ENCODE measurements at places on chromosomes 1 and 21.

DNA sequence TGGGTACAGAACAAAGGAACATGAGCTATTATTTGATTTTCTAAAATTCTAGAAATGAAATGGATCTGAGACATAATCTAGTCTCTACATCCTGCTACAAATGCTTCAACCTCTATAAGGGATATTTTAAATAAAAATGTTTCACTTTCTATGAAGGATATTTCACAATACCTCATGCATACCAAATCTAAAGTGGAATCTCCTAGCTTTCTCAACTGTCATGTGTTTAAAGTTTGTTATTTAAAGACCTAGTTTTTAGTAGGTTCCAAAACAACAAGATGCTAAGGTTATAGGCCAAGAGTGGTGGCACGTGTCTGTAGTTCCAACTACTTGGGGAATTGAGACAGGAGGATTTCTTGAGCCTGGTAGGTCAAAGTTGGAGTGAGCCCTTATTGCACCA, 47.6 kb downstream of the KDM5B start:
- DNase-seq, result no peak

DNA sequence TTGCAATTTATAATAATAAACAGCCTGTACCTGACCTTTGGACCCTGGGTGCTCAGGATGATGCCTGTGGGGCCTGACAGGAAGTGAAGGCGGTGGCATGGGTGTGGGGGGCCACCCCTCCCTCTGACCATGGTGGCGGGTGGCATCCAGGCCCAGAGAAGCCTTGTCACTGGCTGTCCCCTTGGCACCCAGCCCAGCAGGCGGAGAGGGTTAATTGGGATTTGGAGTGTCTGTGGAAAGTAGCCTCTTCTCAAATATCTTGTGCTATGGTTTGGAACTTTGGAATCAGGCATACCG, 20.5 kb downstream of the SOX13 start:
- no peak for DNase-seq

GRCh38 chr1:112704391-112704933, 2.5 kb downstream of the RHOC start:
- DNase-seq, result no peak

DNA sequence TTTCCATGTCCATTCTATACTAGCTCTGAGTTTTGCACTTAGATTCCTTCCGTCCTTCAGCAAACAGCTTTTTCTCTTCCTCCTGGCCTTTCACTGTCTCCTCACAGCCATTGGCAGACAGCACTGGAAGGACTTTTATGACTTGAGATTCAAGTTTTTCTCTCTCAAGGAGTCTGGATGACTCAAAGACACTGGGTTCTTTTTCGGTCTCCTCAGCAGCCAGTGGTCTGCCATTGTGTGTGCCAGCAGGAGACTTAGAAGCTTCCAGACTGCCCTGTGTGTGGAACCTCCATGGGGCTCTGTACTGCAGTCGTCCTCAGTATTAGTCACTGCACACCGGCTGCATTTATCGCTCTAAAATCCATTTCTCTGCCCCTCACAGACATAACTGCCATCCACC, 30.5 kb downstream of the NTNG1 start:
- DNase-seq, result no peak

GRCh38 chr1:197788741-197789739, 13.8 kb upstream of the DENND1B start:
- DNase-seq, result no peak

DNA sequence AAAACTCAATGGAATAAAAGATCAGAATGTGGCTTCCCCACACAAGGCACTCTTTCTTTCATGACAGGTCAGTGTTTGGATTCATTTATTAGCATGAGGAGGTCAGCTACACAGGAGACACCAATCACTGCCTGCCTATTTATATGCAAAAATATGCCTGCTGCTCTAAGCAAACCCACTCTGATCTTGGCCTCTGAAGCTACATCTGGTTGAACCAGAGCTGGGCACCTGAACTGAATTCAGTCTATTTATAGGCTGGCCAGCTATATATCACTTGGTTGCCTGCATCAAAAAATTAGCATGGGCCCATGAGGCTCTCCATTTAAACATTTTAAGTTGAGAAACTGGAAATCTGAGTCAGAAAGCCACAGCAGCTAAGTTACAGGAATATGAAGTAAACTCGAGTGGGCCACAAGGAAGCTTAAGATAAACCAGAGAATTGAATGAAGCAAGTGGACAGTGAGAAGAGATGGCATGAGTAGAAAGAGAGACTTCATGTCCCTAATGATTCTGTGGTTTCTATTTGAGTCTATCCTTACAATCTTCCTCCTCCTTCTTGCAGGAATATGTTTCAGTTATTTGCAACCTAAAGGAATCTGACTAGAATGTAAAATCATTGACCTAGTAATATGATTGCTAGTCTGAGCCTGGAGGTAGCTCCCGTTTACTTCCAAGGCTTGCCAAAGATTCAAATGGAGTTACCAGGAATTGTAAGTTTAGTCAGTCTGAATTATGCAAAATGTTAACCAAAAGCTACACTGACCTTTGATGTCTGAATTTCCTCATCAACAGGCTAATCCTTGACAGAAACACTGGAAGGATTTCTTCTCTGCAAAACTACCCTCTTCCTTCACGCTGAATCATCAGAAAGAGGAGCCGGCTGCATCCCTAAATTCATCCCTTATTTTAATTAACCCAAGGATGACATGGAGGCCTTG, 17.7 kb downstream of the DDAH1 start:
- DNase-seq, result no peak

DNA sequence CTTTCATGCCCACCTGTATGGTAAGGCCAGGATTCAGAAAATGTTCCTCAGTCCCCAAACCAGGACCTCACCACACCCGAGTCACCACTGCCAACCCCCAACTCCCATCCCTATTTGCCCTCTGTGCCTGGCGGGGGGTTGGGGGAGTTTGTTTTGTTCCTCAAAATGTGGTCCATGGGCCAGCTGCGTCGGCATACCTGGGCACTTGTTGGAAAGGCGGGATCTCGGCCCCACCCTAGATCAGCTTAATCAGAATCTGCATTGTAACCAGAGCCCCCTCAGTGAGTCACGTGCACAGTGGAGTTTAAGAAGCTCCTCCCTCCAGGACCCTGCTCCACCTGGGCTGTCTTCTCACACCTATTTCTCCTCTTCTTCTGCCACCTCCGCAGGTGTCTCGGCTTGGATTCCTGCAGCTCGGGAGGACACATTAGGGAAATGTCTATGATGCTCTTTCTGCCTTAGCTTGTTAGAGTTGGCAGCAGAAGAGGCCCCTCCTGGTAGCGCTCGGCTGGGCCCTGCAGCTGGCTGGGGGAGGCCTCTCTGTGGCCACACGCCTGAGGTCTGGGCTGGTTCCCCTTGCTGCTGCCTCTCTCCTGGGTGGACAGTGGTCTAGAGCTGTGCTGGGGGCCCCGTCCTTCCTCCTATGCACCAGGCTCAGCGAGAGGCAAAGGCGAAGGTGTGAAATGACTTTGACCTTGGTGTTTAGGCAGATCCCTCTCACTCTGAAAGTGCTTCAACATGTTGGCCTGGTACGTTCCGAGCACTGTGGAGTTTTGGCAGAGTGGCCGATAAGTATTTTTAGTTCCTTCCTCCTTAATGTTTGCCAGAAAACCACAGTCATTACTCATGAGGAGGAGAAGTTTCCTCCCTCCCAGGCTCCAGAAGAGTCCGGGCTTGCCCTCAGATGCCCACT, 41.8 kb upstream of the CAMTA1 start:
- DNase-seq, result no peak

GRCh38 chr1:150259758-150260669, 2.4 kb downstream of the CA14 start:
- DNase-seq, result no peak

- no peak for DNase-seq
Observed at GRCh38 chr1:151047925-151048644, 534 bp downstream of the C1orf56 start.

- DNase-seq, result peak; percentile 65
Observed at GRCh38 chr1:109490029-109490933, 3.6 kb upstream of the CYB561D1 start.

- no peak for DNase-seq
Observed at GRCh38 chr1:154886281-154887015, 16.4 kb upstream of the KCNN3 start.

DNA sequence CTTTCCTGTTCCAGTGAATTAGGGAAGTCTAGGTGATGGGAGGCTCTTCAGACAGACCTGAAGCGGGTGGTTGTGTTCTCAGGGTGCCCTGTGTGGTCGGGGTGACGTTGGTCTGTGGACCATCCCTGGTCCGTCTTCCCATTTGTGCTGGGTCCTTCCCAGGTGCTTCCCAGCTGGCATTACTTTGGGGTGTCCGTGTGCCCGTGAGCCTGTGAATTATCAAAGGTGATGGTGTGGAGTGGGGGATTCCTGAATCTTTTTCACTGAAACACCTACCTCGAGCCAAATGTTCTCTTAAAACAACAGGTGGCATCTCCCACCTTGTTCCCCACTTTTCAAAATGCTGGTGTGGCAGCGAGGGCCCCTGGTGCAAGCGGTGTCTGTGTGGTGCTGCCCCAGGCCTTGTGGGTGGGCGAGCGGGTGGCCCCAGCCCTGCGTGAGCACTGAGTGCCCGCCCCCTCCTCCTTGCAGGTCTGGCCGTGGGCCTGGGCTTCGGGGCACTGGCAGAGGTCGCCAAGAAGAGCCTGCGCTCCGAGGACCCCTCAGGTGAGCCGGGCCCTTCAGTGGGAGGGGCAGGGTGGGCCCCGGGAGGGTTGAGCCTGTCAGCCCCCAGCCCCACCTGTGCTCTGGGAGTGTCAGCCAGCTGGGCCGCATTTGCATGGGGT, 37.0 kb downstream of the COQ8A start:
- DNase-seq, result no peak

DNA sequence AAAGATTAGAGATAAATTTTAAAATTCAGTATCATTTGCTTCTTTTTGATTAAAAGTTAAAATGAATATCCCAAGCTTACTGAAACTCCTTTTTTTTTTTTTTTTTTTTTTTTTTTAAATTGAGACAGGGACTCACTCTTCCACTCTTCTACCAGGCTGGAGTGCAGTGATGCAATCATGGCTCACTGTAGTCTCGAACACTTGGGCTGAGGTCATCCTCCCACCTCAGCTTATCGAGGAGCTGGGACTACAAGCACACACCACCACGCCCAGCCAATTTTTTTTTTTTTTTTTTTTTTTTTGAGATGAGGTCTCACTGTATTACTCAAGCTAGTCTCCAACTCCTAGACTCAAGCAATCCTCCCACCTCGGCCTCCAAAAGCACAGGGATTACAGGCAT, 92.1 kb upstream of the RGS18 start:
- no peak for DNase-seq

GRCh38 chr1:28456078-28456477, 49.8 kb upstream of the RCC1 start:
- no peak for DNase-seq

- no peak for DNase-seq
Observed at GRCh38 chr1:14876747-14877146, 276.8 kb upstream of the TMEM51 start.

DNA sequence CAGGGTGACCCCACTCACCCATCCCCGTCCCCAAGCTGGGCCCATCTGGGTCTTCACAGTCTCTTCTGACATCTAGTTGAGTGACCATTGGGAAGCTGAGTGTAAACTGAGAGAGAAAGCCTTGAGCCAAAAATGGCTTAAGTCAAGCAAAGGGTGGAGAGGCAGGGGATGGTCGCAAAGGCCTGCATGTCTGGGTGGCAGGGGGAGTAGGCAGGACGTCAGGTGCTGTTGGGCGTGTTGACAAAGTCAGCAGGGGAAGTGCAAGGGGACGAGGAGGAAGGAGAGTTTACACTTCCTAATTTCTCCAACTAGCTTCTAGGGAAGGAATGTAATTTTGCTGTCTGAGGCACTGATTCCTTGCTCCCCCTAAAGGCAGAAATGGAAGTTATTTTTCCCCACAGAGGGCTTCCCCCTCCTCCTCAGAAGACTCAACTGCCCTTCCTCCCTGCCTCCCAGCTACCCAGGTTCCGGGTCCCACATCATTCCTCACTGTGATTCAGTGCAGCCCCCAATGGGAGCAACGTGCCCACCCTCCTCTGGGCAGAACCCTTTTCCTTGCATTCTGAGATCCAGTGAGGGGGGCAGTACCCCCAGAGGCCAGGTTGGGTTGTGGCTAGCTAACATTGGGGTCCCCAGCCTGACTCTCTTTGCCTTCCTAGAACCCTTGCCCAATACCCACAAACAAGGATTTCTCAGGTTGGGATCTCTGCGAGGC, 1.2 kb upstream of the ADORA1 start:
- no peak for DNase-seq

DNA sequence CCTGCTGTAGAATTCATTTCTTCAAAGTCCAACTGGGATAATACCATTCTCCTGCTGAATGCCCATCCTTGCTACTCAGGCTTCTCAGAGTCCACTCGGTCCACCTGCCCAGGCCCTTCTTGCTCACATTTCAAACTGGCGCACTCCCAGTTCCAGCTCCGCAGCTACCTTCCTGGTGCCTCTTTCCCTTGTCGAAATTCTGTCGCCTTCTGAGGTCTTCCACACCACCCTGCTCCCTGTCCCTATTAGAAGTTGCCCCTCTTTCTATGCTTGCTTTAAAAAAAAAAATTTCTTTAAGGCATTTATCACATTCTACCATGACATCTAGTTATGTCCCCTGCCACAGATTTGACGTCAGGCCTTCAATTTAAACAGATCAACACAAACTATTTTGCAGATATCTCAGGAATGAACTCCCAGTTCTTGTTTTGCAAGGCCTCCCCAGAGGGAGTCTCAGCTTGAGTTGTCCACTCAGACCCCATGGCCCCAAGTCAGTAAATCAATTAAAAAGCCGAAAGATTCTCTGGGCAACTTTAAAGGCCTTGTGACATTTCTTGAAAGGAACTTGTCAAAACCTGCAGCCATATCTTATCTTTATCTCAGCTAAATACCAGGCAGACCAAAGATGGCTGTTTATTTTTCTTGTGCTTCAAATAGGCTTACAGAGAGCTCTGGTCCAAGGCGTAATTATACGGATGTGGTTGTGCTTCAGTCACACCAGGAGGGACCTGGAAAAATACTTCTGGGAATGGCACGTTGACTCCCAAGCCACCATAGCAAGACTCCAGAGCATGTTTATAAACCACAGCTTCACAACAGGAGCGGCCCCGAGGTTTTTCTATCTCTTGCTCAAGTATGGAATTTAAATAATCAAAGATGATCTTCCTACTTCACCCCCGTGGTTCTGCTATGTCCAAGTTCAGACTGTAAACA, 2.2 kb downstream of the FAM89A start:
- no peak for DNase-seq

DNA sequence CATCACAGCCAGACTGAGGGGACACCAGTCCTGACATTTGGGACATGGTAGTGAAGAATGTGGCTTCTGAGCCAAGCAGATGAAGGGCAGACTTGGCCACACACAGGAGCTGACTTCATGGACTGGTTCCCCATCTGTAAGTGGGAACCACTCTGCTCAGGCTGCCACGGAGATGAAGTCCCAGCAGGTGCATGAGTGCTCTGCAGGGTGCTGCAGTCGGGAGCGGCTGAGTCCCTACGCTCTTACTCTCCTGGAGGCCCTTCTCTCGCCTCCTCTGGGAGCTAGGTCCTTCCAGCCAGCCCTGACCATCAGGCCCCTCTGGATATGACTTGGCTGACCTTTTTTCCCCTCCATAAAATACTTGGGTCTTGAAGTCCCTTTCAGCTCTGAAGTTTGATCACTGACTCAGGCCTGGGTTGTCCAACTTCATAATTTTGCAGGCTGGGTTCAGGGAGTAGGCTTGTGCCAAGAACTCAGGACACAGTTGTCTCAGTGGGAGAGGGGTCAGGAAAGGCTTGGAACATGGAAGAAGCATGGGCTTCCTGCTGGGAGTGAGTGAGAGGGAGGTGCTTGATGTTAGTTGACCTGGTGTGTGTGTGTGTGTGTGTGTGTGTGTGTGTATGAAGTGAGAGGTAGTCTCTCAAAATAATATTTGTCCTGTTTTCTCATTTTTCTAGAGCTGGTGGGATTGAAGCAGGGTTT, 21.0 kb upstream of the EPS8L3 start:
- no peak for DNase-seq
